ENCODE measurements at places on chromosomes 11 and 22.
A peak's percentile ranks its signal among the peaks of the same experiment; 100 is the strongest.

- DNase-seq = no peak
These were observed 125.4 kb upstream of the ARHGAP20 start for GRCh38 chr11:110837603-110838002.

- no peak for DNase-seq
These were observed 20.6 kb upstream of the SCGB1D1 start for GRCh38 chr11:62169448-62169847.

- no peak for DNase-seq
These were observed 517.3 kb downstream of the METTL15 start for GRCh38 chr11:28625532-28625931.

DNA sequence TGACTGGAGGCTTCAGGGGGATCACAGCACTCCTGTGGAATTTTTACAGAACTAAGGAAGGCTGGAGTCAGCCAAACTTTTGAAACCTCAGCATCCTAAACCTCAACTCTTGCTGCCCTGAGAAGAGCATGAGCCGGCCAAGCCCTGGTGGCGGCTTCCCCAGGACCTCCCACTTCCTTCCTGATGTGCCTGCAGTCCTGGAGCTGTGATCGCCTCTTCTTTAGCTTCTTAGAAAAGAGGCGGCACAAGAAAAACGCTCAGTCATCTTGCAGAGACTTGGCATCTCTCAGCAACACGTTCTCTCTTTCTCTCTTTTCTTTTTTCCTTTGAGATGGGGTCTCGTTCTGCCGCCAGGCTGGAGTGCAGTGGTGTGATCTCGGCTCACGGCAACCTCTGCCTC, 40.4 kb upstream of the AMPD3 start:
- DNase-seq = peak; percentile 87

DNA sequence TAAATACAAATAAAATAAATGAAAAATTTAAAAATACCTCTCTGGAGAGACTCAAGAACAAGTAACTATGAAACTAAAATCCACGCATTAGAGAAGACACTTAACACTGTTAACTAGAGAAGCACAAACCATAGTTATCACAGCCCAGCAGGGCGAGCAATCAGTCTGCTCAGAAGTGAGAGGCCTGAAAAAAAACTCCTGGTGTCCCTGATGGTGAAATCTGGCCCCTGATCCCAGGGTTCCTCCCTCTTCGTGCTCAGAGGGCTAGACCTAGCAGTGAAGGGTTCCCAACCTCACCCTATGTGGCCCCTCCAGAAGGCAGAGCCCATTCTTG, 49.7 kb upstream of the VPREB1 start:
- no peak for DNase-seq

- no peak for DNase-seq
These were observed 82.1 kb downstream of the CSTPP1 start for GRCh38 chr11:47018637-47019036.
